ENCODE measurements at places on chromosomes 11 and 22. TPM values are rescaled to one million over a fixed set of nuclear protein-coding genes. Genes with fewer than 3 reads are reported as not detected.

DNA sequence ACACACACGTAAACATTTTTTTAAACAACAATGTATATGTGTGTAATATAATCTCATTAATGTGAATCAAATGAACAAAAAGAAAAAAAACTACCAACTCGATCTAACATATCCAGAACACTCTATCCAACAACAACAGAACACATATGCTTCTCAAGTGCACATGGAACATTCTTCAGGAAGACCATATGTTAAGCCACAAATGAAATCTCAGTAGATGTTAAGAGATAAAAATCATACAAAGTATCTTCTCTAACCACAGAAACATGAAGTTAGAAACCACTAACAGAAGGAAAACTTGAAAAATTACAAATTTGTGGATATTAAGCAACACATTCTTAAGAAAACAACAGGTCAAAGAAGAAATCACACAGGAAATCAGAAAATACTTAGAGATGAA is 25.5 kb upstream of the TMEM45B start:
- no peaks in the 10 kb centered on the region for H3K36me3 ChIP-seq
- H3K27me3 ChIP-seq = no peaks in the 10 kb centered on the region
- no peak overlapping the region for H3K27ac ChIP-seq
- H3K4me3 ChIP-seq = no peak overlapping the region

DNA sequence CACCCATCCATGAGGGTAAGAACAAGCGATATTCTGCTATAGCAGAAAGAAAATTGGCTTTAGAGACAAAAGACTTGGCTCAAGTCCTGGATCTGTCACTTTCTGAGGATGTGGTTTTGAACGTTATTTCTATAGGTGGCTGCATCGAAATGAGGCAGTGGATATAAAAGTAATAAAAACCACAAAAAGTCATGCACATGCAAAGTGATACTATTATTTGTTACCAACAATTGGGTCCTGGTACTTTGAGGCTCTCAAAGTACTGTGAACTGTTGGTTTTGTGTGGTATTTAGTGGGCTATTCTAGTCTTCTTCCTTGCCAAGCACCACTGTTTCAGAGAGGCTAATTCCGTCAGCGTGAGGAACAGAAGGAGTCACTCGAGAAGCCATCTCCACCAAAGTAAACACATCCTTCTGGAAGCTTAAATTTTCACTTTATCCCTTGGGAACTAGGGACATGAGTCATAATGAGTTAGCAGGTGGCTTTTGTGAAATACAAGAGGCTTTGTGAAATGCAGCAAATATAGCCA is 13.1 kb downstream of the UBASH3B start:
- H3K4me3 ChIP-seq = peak overlapping the region; percentile 27
- no peaks in the 10 kb centered on the region for H3K36me3 ChIP-seq
- H3K4me1 ChIP-seq = peaks cover 63% of the 10 kb centered on the region
- no peak overlapping the region for H3K27ac ChIP-seq
- DNase-seq = peak; percentile 41
- no peaks in the 10 kb centered on the region for H3K27me3 ChIP-seq

DNA sequence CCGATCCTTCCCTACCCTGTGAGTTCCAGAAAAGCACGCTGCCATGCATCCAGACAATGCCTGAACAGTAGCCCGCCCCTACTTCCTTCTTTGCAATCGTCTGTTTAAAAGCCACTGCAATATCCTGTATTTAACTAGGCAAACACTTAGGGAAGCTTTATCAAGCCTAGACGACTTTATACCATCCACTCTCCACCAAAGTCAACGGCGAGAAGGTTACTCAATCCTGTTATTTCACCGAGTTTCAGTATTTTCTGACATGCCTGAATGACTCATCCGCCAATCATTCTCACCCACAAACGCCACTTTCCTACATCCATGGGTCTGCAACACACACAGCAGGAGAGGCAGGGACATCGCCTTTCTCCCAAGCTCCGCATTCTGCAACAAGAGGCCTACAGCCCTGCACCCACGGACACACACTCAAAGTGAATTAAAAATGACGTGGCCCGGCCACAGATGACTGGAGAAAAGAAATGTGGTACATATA is 9.3 kb downstream of the CELSR1 start:
- no peaks in the 10 kb centered on the region for H3K36me3 ChIP-seq
- DNase-seq = no peak
- no peak overlapping the region for H3K4me3 ChIP-seq
- H3K4me1 ChIP-seq = no peaks in the 10 kb centered on the region
- no peak overlapping the region for H3K27ac ChIP-seq

GRCh38 chr22:43147821-43148220 is 3.5 kb upstream of the TSPO start:
- no peaks in the 10 kb centered on the region for H3K36me3 ChIP-seq
- no peak for DNase-seq
- no peak overlapping the region for H3K4me3 ChIP-seq
- peaks cover 17% of the 10 kb centered on the region for H3K4me1 ChIP-seq

- no peaks in the 10 kb centered on the region for H3K4me1 ChIP-seq
- no peak overlapping the region for H3K4me3 ChIP-seq
- DNase-seq = no peak
Measured at GRCh38 chr11:131658952-131659351, 288.5 kb downstream of the NTM start.

- H3K4me1 ChIP-seq = no peaks in the 10 kb centered on the region
- H3K4me3 ChIP-seq = no peak overlapping the region
- H3K27me3 ChIP-seq = no peaks in the 10 kb centered on the region
- no peak for DNase-seq
Measured at GRCh38 chr11:28738549-28738948, 630.4 kb downstream of the METTL15 start.

- H3K27me3 ChIP-seq = no peaks in the 10 kb centered on the region
- H3K4me1 ChIP-seq = peaks cover 56% of the 10 kb centered on the region
- H3K36me3 ChIP-seq = peaks cover 25% of the 10 kb centered on the region
- no peak for DNase-seq
Measured at GRCh38 chr11:108198833-108199232, 23.6 kb downstream of the NPAT start.

Gene LRRC32
- total RNA-seq = 2.8 TPM

DNA sequence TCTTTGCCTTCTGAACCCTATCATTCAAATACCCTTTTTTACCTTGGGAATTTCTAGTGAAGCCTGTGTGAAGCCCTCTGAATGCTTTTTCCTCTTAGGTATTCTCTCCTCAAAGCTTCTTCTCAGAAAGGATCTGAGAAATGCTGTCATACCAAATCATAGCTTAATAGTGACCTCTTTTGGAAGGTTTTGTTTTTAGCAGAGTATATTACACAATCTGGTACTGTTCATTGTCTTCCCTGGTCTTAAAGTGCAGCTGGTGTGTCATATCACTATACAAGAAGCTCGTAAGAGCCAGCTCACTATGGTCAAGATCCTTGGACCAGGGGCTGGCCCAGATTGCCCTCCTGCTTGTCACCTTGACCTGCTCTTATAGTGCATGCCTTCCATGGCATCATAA is 204.4 kb upstream of the ANO5 start:
- no peaks in the 10 kb centered on the region for H3K36me3 ChIP-seq
- H3K4me3 ChIP-seq = no peak overlapping the region

Gene PRR33
- not detected for total RNA-seq

DNA sequence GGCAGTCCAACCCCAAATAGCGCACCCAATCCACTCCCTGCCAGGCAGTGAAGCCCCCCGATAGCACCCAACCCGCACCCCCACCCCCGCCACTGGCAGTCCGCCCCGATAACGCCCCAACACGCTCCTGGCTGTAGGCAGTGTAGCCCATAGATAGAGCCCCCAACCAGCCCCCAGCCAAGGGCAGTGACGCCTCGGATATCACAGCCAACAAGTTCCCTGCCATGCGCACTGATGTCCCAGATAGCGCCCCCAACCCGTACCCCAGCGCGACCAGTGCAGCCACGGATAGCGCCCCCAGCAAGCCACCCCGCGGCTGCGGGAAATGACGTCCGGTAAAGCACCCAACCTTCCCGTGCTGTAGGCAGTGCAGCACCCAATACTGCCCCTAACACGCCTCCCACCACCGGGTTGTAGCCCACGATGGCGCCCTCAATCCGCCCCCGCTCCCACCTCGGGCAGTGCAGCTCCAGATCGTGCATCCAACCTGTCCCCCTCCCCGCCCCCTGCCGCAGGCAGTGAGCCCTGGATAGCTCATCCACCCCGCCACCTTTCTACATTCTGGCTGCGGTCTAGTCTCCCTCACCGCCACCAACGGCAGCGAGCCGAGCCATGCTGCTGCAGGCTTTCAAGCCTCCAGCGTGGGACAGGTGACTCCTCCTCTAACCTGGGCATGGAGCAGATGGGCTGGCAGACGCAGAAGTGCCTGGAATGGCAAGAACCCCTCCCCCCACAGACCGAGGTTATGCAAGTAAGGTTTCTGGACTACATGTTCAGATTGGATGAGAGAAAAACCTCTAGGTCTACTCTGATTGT is 625 bp downstream of the RFPL2 start:
- H3K4me3 ChIP-seq = peak overlapping the region; percentile 44
- H3K27ac ChIP-seq = no peak overlapping the region
- no peaks in the 10 kb centered on the region for H3K36me3 ChIP-seq
- no peaks in the 10 kb centered on the region for H3K27me3 ChIP-seq
- no peak for DNase-seq
- peaks cover 49% of the 10 kb centered on the region for H3K4me1 ChIP-seq

DNA sequence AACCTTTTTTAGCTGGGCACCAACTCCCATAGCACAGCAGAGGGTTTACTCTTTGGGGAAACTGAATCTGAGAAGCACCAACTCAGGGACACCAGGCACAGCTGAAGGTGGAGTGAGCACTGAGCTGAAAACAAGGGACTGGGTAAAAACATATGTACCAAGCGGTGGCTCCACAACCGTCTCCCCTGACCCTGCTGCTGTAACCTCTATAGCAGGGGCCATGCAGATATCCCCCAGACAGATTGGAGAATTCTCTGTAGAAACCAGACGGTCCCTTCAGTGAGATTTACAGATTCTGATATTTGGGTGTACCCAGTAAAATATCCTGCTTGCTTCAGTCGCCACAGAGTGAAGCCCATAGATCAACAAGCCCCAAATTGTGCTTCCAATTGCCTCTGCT is 4.3 kb upstream of the SNX32 start:
- H3K27me3 ChIP-seq = no peaks in the 10 kb centered on the region
- no peak overlapping the region for H3K4me3 ChIP-seq
- H3K27ac ChIP-seq = no peak overlapping the region
- DNase-seq = no peak
- H3K4me1 ChIP-seq = peaks cover 14% of the 10 kb centered on the region
- H3K36me3 ChIP-seq = no peaks in the 10 kb centered on the region

DNA sequence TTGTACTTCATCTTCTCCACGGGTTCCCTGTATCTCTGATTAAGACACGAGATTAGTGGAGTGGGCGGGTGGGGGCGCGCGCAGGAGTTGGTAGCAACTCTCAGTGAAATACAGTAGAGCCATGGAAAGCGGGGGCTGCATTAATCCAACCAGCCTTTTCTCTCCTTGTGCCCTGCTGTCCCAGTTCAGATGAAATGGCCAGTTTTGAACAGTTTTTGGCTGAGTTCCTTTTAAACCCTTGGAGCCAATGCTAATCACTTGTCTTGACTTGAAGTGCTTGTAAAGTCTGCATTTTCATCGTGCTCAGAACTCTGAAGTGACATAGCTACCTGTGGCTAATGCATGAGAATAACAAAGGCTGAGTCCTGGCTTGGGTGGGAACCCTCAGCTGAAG is 734 bp upstream of the TMEM123 start:
- no peaks in the 10 kb centered on the region for H3K27me3 ChIP-seq
- H3K36me3 ChIP-seq = no peaks in the 10 kb centered on the region
- H3K27ac ChIP-seq = peak overlapping the region; percentile 76
- no peak for DNase-seq
- peak overlapping the region; percentile 54 for H3K4me3 ChIP-seq
- H3K4me1 ChIP-seq = peaks cover 50% of the 10 kb centered on the region

DNA sequence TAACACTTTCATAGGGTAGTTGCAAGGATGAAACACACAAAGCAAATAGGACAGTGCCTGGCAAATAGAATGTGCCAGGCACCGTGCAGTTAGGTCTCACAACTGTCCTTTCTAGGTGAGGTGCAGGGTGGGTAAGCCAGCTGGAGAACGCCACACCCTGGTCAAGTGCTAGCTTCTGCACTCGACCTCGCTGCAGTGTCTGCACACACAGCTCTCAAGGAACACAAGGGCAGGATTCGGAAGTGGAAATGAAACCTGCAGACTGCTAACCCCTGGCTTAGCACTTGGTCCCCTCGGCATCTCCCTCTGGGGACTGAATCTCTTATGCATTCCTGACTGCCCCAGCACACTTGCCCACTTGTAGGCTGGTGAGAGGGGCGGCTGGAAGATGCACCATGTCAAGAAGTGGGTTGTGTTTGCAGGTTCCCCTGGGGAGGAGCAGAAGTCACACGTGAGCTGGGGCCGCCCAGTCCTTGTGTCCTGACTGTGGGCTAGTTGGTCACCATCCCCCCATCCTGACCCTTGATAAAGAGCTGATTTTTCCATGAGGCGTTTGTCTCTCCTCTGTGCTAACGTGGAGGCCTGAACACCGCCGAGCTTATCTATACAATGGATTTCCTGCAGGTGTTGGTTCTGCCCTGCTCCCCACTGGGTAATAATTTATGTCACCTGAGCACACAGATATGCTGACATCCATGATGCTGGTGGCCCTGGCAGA is 89.0 kb downstream of the MICAL2 start:
- no peak overlapping the region for H3K27ac ChIP-seq
- H3K4me3 ChIP-seq = no peak overlapping the region
- no peaks in the 10 kb centered on the region for H3K27me3 ChIP-seq
- no peak for DNase-seq
- H3K36me3 ChIP-seq = no peaks in the 10 kb centered on the region

DNA sequence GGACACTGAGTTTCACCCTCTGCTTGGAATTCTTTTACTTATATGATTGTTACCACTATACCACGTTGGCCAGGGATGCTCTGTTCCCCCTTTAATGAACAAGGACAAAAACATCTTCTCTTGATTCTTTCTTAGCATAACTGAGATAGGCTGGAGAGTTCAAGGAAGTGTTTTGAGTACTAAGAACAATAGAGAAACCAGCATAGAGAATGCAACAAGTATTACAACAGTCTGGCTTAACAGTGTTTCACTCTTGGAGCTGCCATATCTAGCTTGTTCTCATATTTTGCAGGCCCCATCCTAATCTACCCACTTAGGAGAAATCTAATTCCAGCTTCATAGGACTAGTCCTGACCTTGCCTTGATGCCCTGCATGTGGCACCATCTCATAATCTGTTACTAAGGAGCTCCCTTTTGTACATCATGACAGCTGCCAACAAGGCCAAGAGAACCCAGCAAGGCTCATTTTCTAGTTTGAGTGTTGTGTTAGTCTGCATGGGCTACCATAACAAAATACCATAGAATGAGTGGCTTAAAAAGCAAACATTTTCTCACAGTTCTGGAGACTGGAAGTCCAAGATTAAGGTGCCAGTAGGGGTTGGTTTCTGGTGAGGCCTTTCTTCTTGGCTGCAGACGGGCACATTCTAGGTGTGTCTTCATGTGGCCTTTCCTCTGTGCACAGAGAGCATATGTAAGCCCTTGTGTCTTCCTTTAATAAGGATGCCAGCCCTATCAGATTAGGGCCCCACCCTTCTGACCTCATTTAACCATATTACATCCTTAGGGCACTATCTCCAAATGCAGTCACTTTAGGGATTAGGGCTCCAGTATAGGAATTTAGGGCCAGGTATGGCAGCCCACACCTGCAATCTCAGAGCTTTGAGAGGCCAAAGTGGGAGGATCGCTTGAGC is 37.8 kb downstream of the PACS1 start:
- no peak overlapping the region for H3K27ac ChIP-seq
- DNase-seq = no peak
- H3K4me1 ChIP-seq = peaks cover 81% of the 10 kb centered on the region
- H3K27me3 ChIP-seq = no peaks in the 10 kb centered on the region
- H3K36me3 ChIP-seq = no peaks in the 10 kb centered on the region

Gene GAL3ST1
- 0.13 TPM for total RNA-seq

Measured in CD8-positive, alpha-beta memory T cell (primary cell).